ENCODE measurements at places on chromosomes 5 and 9.

DNA sequence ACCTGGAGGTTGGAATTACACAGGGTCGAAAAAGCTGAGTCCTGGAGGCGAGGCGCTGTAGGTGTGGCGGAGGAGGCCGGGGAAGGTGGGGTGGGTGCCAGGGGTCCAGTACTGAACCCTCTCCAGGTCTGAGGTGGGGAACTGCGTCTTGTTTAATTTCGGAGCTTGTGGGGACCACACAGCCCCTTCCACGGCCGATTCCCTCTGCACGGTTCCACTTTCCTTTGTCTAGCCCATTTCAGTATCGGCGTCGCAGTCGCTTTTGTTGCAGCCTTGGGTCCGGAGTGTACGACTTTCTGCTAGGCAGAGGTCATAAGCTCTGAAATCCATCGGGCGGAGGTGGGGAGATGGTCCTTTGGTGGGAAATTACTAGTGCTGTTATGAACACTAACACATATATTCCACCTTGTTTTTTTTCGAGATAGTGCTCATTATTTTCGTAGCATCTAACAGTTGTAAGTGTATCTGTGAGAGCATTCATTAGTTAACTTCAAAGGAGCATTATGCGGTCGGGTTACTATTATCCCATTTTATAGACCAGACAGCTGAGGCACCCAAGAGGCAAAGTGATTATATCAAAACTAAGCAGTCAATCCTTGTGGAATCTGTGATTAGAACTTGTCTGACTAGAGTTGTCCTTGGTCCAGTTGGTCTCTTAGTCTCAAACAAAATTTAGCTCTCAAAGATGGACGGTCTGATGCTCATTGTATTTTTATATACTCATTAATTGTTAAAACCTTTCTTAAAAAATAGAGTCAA is 737 bp downstream of the RNF180 start:
- no peak for DNase-seq

GRCh38 chr9:91583161-91583875 is 159.7 kb upstream of the NFIL3 start:
- DNase-seq = no peak

- DNase-seq = no peak
Measured at GRCh38 chr5:58842852-58843251, 260.0 kb downstream of the RAB3C start.

DNA sequence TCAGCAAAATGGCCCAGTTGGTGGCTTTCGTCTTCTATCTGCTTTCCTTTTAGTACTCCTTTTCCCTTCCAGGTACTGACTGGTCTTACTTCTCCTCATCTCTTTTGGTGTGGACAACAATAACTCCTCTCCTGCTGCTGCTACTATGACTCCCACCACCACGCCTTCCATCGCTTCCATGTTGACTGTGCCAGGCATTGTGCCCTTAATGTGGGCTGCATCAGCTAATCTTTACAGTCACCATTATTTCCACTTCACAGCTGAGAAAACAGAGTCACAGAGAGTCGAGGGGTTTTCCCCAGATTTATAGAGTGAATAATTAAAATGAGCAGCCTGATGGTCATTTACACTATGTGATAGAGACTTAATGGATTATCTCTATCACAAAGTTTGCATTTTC is 184.9 kb upstream of the IL12B start:
- no peak for DNase-seq

Measured in T-helper 22 cell (primary cell).